IMR-90 (cell line): ENCODE measurements at places on chromosomes 12 and 14. TPM values are rescaled to one million over a fixed set of nuclear protein-coding genes. Genes with fewer than 3 reads are reported as not detected.

DNA sequence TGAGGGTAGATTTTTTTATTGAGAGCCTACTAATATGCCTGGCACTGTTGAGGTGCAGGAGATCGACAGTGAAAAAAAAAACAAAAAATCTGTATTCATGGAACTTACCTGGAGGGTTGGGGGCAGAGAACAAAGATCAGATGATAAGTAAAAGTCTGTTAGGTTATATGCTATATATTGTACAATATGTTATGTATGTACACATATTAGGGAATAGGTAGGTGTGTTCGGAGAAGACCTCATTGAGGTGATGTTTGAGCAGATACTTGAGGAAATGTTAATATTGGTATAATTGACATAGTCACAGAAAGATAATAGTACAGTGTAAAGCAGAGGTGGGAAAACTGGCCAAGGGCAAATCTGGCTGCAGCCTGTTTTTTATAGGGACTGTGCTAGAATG is 5.6 kb downstream of the ARF6 start:
- no peak for DNase-seq

DNA sequence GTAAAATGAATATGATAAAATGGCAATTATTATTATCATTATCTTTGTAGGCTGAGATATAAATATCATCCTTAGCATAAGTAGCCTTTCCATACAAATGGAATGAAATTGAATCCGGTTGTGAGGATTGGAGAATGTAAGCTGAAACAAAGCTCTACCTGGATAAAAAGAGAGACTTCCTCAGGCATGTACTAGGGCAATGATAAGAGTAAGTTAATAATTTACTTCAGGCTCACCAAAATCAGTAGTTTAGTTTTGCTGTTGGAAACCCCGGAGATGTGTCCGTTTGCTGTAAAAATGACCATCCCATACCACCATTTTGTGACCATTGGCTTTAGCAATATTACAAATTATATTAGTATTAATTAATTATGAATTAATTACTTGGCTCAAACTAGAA is 96.3 kb downstream of the C12orf75 start:
- DNase-seq = no peak

DNA sequence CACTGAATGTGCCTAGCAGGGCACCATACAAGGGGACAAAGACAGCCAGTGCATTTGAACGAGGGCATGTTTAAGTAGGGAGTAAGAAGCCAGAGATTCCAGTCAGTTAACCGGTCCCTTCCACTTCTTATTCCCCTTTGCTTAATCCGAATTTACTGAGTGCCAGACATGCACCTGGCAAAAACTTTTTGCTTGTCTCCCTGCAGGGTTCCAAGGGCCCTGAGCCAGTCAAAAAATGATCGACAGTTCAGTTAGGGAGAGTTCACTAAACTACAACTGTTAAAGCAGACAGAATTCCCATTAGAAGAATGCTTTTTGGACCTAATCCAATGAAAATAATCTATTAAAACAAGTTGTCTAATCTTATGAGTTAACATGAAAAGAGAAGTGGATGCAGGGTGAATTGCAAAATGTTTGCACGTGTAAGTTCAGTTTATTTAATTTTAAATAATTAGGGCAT is 193.8 kb downstream of the TMTC2 start:
- DNase-seq = peak; percentile 4

DNA sequence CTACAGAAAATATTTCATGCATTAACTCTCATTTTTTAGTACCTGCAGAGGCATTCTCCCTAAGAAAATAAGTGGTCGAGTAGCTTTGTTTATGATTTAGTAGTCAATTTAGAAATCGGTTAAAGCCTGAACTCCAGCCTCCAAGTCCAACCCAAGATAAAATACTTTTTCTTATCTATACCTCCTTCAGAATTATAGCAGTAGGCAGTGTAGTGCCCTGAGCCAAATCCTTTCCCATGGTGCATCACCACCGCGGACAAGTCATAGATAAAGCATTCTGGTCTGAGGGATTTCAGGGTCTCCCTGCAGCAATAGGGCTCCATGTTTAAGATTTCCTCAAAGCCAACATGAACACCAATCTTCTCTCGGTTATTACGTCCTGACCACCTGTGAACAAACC is 30.5 kb downstream of the USP44 start:
- DNase-seq = no peak

GRCh38 chr12:121536054-121536898 is 44.5 kb downstream of the KDM2B start:
- peak; percentile 88 for DNase-seq

DNA sequence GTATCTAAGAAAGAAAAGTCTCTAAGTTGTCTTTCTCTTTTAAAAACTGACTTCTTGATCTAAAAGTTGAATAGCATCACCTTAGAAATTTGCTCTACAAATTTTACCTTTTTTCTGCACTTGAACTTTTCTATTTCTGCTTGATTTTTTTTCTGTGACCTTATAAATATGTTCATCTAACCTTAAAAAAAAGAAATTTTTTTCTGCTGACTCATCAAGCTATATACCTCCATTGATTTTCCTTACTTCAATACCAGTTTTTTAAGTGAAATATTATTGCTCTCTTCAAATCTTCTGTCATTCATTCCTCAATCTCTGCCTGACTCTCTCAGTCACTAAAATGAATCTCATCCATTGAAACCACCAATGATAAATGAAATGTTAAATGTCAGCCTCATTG is 910.1 kb downstream of the GALC start:
- DNase-seq = no peak

DNA sequence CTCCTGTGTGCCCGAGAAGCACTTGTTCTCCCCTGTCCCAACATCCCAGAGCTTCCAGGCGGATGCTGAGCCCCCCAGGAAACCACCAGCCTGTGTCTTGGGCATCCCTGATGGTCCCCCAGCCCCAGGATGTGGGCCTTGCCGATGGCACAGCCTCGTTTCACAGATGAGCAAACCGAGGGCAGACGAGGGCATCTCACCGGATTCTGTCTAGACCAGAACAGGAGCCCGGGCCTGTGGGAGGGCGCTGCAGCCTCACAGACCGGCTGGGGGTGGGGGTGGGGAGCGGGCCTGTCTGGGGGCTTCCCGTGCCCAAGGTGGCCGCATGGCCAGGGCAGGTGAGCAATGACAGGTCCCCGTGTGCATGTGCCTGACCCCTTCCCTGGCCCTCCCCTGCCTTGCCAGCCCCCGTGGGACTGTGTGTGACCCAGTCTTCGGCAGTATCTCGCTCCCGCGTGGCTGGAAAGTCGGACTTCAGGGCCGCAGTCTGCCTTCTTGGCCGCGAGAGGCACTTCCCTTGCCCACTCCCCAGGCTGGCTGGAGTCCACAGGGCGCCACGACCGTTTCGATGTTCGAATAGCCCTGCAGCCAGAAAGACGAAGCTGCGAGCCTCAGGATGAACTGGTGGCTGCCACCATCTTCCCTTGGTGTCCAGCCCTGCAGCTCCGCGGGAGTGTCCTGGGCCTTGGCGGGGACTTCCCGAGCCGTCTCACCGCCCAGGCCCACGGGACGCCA is 8.9 kb downstream of the RFLNA start:
- no peak for DNase-seq

Gene ACVR1B
- total RNA-seq = 5.7 and 5.8 TPM in 2 replicates

DNA sequence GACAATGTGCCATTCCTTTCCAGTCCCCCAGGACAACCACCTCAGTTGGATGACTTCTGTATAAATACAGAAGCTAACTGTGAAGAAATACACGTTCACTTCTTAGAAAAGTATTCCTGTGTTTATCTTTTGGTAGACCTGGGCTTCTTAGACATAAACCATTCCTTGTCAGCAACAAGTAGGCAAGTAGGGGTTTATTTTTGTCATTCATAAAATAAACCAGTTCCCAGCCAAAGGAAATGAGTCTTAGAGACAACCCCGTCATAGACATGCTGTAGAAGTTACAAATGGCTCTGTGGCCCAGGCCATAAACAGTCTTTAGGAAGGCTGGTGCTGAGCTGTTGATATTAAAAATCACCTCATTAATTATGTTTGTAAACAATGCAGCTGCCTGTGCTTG is 243.2 kb downstream of the SPTSSA start:
- DNase-seq = no peak

Gene PLA2G1B
- total RNA-seq = not detected in 2 replicates

DNA sequence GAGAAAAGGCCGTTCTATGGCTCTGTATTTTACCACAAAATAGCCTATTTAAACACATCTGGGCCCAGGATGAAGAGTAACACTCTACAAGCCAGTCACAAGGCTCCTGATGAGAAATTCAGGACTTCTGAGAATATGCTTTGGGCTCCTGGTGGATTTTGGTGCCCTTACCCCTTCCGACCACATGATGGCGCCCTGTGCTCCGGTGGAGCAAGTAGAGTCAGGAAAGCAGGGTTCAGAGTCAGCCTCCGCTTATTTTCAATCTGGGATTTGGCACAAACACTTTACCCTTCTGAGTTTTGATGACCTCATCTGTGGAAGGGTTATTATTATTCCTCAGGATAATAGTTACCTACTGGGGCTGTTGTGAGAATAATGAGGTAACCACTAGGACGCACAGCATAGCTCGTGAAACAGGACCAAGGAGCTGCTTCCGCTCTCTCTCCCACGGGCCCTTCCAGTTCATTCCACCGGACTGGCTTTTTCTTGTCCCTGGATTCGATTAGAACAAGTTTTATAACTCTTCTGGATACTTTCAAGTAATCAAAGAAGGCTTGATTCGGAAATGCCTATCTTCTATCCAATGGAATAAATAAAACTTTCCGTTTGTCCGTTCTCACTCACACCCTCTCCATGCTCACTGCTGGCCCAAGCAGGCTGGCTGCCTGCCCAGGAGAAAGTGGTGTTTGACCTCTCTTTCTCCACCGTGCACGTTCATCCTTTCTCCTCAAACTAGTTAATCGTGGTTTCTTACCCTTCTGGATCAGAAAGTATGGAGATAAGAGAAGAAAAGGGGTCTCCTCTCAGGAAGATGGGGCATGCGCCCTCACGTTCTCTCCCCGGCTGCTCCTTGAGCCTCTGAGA is 104.6 kb downstream of the GALC start:
- no peak for DNase-seq

Gene GRIP1
- under 0.01 TPM in 2 replicates for total RNA-seq
